NCI-H526 treated with DMSO at 0.1 percent for 48 hours (cell line): ENCODE measurements at places on chromosomes 3 and 15.
A peak's percentile ranks its signal among the peaks of the same experiment; 100 is the strongest.

DNA sequence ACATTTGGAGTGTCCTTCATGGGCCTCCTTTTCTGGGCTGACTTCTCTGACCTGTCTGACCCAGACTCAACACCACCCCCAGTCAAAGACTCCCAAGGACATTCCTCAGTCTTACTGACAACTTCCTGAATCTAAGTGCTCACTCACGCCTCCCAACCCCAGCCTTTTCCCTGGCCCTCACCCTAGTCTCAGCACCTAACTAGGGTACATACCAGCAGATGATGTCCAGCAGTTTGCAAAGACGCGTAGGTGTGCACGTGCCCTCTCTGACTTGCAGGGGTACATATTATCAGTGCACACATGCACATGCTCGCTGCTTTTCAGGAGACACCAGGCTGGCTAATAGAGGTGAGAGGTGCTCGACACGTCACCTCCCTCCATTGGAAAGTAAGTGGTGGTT is 38.7 kb upstream of the SLCO2A1 start:
- no peak for DNase-seq

DNA sequence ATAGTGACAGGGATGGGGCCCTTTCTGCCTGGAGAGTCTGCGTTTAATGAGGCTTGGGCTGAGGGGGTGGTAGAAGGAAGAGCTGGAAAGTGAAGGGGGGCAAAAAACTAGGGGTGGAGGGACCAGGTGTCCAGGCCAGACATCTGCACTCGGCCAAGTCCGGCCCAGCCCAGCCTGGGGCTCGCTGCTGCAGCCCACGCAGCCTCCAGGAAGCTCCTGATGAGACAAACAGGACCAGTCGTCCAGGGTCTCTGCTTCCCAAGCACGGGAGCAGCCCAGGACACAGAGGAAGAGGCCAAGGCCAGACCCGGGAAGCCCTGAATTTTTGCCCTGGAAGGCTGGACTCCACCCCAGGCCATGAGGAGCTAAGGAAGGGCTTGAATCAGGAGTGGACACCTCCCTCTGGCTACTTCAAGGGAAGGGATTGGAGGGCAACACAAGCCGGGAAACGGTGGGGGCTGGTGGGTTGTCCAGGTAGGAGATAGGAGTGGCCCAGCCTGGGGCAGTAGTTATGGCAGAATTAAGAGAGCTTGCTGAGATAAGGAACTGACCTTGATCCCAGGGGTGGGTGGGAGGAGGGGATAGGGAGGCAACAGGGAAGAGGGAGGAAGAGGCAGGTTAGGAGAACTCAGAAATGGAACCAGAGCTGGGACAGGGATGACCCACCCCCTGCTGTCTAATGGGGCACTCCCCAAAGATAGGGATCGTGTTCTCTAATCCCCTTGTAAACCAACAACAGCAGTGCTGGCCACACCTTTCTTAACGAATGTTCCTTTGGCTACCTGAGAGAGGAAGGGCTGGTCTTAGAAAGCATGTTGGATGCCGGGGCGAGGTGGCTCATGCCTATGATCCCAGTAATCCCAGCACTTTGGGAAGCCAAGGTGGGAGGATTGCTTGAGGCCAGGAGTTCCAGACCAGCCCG is 89.5 kb downstream of the ANP32A start:
- no peak for DNase-seq

GRCh38 chr3:159057621-159058020 is 255.8 kb downstream of the MFSD1 start:
- no peak for DNase-seq

GRCh38 chr3:178551916-178552321 is 15.7 kb downstream of the KCNMB2 start:
- DNase-seq: no peak

GRCh38 chr3:123272547-123272946 is 70.8 kb downstream of the SEC22A start:
- DNase-seq: no peak

- DNase-seq: no peak
These were observed 10.6 kb upstream of the UTS2B start for GRCh38 chr3:191340966-191341365.

DNA sequence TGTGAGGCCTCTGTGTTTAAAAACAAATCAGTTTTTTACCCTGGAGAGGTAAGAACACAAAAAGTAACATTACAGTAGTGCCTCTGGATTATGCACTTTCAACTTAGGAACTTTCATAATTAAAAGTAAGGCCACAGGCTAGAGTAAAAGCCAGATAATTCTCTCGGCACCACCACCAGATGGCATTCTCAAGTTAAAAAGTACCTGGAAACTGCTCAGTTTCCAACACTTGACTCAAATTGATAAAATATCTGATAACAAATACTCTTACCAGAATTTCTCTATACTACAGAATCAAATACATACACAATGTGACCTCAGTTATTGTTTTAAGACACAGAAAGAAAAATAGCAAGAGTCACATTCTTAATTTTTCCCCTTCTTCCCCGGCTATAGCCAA is 19.9 kb downstream of the SPICE1 start:
- peak; percentile 7 for DNase-seq

- DNase-seq: no peak
These were observed 6.2 kb downstream of the ALPK3 start for GRCh38 chr15:84823282-84823878.

GRCh38 chr3:66692042-66692765 is 191.4 kb upstream of the LRIG1 start:
- DNase-seq: no peak

DNA sequence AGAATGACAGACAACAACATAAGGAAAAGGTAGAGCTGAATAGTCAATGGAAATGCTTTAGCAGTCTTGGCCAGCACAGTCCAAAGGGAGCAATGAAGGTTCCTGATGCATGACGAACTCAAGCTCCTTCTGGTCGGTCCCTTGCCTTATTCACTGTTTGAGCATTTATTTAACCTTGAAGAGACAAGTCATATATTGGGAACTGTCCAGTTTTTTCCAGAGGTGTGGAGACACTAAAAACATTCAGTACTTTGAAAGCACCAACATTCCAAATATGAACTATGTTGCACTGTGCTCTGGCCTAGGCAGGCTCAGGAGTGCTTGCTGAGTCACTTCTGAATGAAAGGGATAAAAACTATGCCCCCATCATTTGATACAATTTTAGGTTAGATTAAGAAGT is 384.8 kb downstream of the MECOM start:
- DNase-seq: no peak

DNA sequence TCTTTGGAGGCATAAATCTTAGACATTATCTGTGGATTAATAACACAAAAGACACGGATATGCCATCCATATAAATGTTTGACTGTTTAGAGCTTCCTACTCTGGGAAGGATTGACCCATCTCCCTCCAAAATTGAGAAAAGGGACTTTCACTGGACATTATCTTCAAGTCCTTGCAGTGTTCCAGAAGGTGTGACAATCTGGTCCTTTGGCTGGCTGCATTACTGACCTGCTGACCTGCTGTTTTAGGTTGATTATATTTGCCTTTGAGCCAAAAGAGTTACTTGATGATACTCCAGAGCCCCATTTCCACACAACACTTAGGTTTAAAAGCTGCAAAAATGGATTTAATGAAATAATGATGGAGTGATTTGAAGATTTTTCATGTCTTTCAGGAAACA is 504.6 kb downstream of the LPP start:
- DNase-seq: no peak

- DNase-seq: peak; percentile 18
These were observed 110.1 kb downstream of the DNAH12 start for GRCh38 chr3:57434041-57434440.

DNA sequence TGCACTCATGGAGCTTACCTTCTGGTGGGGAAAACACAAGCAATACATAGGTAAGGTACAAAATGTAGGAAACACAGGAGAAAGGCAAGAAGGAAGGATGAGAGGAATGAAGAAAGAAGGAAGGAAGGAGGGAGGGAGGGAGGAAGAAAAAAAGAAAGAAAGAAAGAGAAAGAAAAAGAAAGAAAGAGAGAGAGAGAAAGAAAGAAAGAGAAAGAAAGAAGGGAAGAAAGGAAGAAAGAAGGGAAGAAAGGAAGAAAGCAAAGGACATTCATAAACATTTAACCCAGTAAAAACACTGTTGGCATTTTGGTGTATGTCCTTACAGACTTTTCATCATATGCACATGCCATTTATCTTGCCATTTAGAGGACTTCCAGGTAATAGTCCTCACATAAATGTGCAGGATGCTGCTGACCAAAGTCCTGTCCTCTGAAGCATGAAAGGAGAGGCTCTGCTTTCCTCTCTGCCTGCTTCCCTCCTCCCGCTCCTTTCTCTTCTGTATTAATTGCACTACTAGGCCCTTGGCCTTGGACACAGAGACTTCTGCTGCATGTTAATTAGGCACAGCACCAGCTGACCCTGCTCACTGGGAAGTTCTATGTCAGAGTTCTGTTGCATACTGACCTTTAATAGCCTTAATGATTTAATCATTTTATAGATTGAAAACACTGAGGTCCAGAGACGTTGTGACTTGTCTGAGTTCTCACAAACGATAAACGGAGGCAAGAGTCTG is 29.7 kb upstream of the NDUFB4 start:
- peak; percentile 86 for DNase-seq

GRCh38 chr15:47466357-47466756 is 250.9 kb upstream of the SEMA6D start:
- no peak for DNase-seq

- DNase-seq: no peak
These were observed 26.3 kb downstream of the SYNPR start for GRCh38 chr3:63304421-63304820.

DNA sequence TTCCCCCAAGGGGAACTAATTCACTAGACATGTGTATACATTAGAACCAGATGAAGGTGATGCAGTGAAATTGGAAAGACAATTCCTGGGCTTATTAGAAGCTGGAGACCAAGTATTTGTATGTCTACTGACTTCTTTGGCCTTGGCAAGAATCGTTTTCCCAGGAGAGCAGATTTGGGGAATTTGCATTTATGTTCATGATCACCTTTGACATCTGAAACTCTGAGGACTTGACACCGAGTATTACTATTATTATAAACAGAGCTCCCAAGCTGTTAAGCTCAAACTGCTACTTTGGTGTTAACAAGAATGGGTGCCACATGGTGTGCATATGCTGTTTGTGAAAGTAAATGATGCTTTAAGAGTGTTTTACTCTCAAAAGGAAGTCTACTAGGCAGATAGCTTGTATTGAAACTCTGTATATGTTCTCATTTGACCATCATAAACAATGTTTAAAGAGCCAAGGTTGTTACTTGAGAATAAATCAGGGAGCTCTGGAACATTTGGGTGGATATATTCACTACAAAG is 519.8 kb upstream of the GOLIM4 start:
- no peak for DNase-seq

DNA sequence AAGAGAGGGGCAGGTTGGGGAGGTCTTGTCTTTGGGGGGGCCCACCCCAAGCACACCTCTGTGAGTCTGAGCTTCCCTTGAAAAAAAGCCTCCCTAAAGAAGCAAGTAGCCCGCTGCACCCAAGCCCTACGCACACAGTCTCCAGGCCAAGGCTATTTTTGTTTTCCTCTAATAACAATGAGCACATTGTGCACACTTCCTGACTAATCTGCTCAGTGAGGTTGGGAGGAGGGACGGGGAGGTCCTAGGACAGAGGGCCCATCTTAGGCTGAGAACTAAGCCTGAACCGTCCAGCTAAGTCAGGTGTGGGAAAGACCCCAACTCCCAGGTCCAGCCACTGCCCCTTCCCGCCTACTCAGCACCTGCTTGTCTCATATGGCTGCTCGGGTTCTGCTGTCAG is 87.2 kb downstream of the HMG20A start:
- DNase-seq: peak; percentile 77

DNA sequence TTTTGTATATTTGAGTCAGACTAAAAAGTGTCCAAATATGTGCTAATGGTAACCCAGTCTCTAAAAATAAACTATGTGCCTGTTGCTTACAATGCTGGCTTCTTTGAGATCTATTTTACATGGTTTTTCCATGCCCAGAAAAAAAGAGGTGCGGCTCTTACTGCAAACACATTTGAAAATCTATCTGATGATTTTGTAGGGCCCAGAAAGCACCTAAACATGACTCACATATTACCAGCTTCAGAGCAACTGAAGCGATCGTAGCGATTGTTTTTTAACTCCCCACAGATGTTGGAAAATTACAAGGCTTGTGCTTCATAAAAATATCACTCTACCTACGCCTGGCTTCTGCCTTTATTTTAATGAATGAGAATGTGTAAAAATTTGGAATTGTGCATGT is 53.5 kb downstream of the SUCNR1 start:
- DNase-seq: no peak

GRCh38 chr15:35980719-35981118 is 434.8 kb upstream of the DPH6 start:
- no peak for DNase-seq

- DNase-seq: peak; percentile 19
These were observed 12.4 kb upstream of the RAB11A start for GRCh38 chr15:65856821-65857455.

- no peak for DNase-seq
These were observed 39.5 kb downstream of the ALDH1A2 start for GRCh38 chr15:58026051-58026450.

GRCh38 chr3:43224405-43225073 is 61.8 kb upstream of the SNRK start:
- no peak for DNase-seq

DNA sequence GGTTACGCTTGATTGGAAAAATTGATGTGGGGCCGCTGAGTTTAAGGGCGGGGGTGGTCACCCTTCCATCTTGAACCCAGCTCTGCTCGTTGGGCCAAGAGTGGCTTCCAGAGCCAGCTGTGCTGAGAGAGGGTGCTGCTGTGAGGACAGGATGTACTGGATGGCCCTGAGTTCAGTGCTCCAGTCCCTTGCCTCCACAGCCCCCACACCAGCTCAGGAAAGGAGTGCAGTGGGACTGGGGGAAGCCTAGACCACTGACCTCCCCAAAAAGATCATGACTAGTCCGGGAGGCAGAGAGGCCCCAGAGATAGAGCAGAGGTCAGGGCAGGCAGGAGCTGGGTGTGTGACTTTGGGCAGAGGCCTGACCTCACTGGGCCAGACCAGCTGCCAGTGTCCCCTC is 4.0 kb upstream of the PTH1R start:
- no peak for DNase-seq

GRCh38 chr3:170564664-170565063 is 21.2 kb downstream of the SLC7A14 start:
- DNase-seq: no peak

- no peak for DNase-seq
These were observed 8.4 kb downstream of the HRH1 start for GRCh38 chr3:11162401-11163345.

- no peak for DNase-seq
These were observed 289.4 kb upstream of the IGF1R start for GRCh38 chr15:98358971-98359370.

- DNase-seq: no peak
These were observed 945.1 kb downstream of the IGSF11 start for GRCh38 chr3:118089563-118089962.

DNA sequence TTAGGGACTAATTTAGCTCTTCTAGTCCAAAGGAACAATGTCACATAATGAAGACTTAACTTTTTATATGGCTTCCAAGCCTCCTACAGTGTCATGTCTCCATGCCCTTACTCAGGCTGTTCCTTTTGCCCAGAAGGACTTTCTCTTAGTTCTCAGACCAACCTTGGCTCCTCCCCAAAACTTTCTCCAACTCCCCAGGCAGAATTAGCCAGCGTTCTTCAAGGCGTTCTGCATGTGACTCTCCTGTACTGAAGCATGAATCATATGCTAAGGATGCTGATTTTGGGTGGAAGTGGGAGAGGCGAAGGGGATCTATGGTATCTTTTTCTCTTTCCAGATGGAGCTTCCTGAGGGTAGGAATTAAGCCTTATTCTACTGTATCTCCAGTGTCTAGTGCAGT is 335.1 kb upstream of the ICE2 start:
- no peak for DNase-seq
